ENCODE measurements at places on chromosomes 6 and 20.

DNA sequence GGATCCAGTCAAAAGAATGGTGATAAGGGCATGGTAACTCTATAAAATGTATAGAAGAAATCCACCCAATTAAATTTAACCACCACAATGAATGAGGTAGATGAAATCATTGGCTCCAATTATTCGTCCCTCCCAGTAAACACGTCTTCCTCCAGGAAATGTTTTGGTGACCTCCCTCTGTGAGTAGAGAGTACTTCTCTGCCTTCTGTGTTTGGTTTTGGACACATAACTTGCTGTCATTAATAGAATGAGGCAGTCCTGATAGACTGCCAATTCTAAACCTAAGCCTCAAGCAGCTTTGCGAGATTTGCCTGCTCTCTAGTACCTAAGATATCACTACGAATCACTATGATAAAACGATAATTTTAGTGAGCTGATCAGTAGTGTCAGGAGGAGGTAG, 632.8 kb downstream of the HDGFL1 start:
- no peak for DNase-seq

DNA sequence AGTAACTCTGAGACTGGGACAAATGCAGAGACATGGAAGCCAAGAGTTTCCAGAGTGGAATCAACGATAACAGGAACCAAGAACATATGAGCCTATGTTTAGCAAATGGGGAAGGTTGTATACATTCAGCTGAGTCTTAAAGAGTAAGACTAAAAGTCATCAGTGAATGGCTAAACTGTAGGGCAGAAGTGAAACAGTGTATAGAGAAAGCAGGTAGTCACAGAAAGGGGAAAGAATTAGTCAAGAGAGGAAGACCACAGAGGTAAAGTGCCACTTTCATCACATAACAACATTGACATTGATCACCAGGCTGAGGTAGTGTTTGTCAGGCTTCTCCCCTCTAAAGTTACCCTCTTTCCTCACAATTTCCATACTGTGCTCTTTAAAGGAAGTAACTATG, 306.5 kb upstream of the SPTLC3 start:
- DNase-seq: no peak

- no peak for DNase-seq
These were observed 678.8 kb upstream of the MARCKS start for GRCh38 chr6:113178349-113178748.

- no peak for DNase-seq
These were observed 328 bp downstream of the RRBP1 start for GRCh38 chr20:17681726-17682102.

DNA sequence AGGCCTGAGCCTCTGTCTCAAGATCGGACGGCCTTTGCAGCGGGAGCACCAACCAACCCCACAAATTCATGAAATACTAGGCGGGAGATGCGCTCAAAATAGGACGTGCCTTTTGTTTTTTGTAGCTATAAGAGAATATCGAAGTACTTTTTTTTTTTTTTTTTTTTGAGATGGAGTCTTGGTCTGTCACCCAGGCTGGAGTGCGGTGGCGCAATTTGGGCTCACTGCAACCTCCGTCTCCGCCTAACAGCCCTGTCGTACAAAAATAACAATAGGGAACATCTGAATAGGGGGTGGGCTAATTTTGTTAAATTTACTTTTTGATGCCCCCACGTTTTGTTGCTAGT, 5.9 kb upstream of the TUBB2A start:
- no peak for DNase-seq

GRCh38 chr6:14804001-14804784, 441.7 kb upstream of the JARID2 start:
- peak; percentile 27 for DNase-seq

DNA sequence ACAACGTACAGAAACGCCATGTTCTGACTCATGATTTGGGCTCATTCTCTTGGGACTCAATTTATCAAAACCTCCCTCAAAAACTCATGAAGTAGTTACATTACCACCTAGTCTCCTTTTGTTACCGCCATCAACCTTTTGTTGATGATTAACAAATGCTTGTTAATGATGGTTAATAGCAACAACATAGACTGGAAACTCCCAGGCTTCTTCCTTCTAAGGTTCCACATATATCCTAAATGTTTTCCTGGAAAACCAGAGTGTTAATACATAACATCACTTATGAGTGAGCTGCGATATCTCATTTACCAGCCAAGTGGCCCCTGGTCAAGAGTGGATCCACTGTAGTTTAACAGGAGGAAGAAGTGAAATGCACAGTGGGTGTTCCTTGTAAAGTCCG, 176.3 kb downstream of the ERMARD start:
- DNase-seq: no peak

GRCh38 chr6:116511424-116512110, at the start of gene CALHM5:
Gene CALHM5 (plus strand): TSS chr6:116511639. CDS start chr6:116511697, 58 bp downstream.
- DNase-seq: no peak

DNA sequence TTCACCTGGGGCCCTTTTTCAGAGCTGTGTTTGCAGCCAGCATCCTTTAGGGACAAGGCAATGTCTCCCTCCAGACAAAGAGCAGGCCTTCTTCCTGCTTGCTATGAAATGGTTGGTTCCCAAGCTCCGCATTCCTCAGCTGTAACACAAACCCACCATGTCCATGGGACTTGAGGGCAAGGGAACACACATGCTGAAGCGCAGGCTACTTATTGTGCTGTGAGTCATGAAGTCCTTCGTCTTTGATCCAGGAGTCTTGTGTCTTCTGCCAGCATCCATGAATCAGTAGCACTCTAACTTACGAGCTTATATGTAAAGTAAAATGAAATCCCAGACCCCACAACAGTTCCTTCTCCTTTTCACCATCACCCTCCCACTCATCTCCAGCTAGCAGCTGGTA, 59.0 kb downstream of the ANKRD60 start:
- DNase-seq: no peak

DNA sequence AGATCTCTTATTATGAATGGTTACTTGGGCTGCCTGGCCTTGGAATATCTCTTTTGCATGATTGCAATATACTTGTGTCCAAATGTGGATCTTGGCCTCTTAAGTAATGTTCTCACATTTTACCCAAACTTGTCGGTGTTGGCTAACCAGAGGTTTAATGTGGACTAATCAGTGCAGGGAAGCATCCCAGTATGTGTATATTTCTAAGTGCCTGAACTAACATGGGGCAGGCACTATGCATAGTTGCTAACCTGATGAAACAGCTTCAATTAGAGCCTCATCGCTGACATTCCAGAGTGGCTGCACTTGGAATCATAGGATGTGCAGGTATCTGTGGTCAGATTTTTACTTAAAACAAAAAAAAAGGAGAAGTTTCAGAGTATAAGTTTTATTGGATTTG, 160.0 kb downstream of the PDE7B start:
- no peak for DNase-seq

- peak; percentile 74 for DNase-seq
These were observed 475.2 kb upstream of the MARCKS start for GRCh38 chr6:113381959-113382358.

GRCh38 chr6:56724455-56724854, 81.8 kb upstream of the DST start:
- no peak for DNase-seq

DNA sequence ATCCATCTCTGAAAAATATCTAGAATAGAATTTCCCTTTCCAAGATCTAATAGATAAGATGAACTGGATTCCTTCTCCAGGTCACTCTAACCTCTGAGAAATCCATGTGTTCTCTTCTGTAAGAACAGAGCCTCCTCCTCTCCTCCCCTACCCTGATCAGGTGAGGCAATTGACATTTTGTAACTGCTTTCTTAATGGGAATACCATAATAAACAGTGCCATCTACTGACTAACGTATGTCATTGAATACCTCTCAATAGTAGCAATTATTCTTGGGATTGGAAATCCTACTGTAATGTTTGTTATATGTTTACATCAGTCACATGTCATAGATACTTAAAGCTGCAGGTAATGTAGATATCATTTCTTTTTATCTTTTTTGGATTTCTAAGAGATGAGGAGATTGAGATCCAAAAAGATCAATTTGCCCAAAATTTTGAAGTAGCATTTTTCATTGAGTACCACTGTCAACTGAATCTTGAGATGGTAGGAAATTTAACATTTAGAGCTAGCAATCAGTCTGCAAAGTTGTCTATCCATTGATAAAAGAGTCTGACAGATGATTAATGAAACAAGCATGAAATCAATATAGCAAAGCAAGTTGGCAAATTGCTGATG, 365.8 kb upstream of the HSF2 start:
- peak; percentile 61 for DNase-seq

GRCh38 chr20:37880726-37881591, 22.0 kb upstream of the VSTM2L start:
- DNase-seq: peak; percentile 47

GRCh38 chr6:57305761-57306160, 11.7 kb upstream of the PRIM2 start:
- no peak for DNase-seq

- no peak for DNase-seq
These were observed 161.4 kb upstream of the KCNG1 start for GRCh38 chr20:51184289-51184688.
